AG04449 (cell line): ENCODE measurements at places on chromosomes 11 and 22.
A peak's percentile ranks its signal among the peaks of the same experiment; 100 is the strongest.

DNA sequence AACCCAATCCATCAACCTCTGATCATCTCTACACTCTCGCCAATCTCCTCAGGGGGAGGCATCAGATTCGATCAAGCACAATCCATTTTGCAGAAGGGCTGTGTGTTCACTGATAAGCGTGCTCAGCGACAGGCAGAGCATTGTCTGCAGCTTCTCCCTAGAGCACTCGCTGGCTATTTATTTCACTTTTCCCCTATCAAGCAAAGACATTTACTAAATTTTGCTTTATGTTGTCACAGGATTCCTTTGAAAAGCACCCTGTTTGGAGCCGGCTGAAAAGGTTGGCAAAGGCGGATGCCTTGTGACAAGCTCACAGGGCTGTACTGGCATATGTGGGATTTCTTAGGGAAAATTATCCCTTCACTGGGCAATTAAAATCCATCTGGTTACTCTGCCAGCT is 1381.5 kb upstream of the TENM4 start:
- DNase-seq = no peak

- DNase-seq = no peak
Observed at GRCh38 chr11:41316751-41317150, 142.7 kb downstream of the LRRC4C start.

GRCh38 chr11:129331871-129332274 is 43.8 kb upstream of the BARX2 start:
- peak; percentile 12 for DNase-seq

- no peak for DNase-seq
Observed at GRCh38 chr22:39448205-39449054, 8.4 kb upstream of the MGAT3 start.

DNA sequence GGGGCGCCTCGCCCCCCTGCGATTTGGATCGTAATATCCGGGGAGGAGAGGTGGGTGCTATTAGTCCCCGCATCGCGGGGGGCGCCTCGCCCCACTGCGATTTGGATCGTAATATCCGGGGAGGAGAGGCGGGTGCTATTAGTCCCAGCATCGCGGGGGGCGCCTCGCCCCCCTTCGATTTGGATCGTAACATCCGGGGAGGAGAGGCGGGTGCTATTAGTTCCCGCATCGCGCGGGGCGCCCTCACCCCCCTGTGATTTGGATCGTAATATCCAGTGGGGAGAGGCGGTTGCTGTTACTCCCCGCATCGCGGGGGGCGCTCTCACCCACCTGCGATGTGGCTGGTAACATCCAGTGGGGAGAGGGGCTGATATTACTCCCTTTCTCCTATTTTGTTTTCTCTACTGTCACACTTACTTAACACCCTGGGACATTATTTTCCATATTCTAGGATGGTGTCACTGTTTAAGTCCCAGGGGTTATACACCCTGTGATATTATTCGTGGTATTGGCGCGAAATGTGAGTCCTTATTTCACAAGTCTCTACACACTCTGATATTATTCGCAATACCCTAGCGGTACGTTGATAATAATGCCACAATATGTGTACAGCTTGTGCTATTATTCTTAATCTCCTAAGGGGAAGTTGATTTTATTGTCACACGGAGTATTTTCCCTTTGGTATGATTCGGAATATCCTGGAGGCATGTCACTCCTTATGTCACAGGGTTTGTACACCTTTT is 57.8 kb upstream of the ALDH3B2 start:
- no peak for DNase-seq

DNA sequence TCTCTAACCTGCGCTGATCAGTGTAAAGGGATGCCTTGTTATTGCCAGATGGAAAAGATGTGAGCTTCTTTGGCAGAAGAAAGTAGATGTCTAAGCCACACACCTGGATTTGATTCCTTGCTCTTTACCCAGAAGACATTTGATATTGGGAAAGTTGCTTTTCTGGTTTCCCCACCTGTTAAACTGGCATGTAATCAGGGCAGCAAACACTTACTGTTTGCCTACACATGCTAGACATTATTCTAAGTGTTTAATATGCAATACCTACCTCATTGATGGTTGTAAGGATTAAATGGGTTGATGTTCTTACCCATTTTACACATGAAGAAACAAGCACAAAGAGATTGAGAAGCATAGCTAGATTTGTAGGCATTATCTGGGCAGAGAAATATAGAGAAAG is 16.6 kb downstream of the ASRGL1 start:
- no peak for DNase-seq

GRCh38 chr11:102582140-102582539 is 43.0 kb downstream of the MMP20 start:
- no peak for DNase-seq

DNA sequence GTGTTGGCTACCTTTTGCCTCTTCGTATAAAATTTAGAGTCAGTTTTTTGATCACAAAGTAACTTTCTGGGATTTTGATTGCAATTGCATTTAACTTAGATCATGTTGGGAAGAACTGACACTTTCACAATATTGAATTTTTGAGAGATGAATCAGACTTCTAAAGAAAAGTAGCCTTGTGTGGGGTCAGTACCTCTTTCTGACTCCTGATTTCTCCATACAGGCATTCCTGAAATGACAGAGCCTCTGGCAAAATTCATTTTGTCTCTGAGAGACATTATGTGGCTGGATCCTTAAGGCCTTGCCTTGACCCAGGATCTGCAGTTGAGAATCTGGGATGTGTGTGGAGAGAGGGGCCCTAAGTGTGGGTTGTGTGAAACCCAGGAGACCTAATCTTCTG is 37.8 kb downstream of the PPFIBP2 start:
- DNase-seq = no peak

DNA sequence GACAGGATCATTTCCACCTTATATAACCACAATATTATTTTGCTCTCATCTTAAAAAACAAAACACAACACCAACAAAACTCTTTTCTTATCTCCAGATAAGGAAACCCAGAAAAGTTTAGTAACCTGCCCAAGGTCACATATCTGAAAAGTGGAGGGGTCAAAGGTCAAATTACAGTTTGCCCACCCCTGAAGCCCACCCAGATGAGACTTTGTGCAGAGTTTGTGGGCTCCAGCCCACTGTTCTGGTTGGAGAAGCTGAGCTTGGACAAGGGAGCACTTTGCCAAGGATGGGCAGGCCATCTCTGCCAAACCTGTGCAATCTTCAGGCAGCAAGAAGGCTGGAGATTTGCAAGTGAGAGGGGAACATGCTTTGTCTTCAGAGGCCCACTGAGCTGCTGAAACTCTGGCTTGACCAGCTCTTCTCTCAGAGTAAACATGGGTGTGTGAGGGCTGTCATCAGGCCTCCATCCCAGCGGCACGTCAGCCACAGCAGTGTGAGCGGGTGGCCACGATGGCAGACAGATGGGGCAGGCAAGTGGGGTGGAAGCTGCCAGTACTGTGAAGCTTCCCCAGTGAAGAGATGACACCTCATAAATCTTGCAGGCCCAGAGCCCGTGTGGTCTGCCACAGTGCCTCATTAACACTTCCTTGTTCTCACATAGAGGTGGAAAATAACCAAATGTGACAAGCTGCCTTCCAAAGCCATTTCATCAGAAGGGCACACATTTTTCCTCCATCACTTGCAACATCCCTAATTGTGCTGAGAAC is 111.8 kb downstream of the CCDC81 start:
- no peak for DNase-seq

- no peak for DNase-seq
Observed at GRCh38 chr22:24001314-24001713, 3.9 kb downstream of the GSTT4 start.

DNA sequence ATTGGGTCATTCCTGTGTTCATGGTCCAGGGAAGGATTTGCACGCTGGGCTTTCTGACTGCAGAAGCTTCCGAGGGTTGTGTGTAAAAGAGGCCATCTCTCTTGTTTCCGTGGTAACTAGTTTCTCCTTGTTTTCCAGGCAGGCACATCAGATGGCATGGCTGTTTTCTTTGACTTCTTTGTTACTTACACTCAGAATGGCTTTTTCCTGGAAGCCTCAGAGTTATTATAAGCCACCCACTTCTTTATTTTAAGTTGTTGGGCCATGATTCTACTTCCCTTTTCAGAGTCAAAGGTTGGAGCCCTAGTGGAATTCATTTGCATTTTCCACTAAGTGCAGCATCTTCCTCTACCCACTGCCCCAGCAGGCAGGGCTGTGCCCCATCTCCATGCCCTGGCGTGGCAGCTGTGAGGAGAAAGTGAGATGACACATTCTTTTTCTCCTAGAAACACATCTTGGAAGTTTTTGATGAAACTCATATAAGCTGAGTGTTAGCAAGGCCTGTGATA is 94.9 kb downstream of the PRR5L start:
- no peak for DNase-seq

DNA sequence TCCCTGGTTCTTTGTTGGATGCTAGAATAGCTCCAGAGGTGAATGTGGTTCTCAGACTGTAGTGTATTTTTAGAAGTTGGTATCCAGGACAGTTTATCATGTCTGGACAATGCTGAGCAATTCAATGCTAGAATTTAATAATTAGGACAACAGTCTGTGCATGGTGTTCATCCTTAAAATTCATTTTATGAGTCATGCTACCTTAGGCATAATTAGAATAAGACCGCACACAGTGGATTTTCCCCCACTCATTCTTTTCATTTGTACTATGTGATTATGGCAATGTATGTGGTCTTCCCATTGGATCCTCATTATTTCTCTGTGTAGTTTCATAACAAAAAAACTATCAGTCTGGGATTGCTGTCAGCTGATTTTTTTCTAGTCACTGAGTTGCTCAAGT is 196.7 kb downstream of the ARHGAP42 start:
- no peak for DNase-seq

- no peak for DNase-seq
Observed at GRCh38 chr11:47532597-47533213, 20.2 kb downstream of the CELF1 start.

GRCh38 chr11:62026739-62027370 is 59.4 kb upstream of the FTH1 start:
- DNase-seq = no peak

DNA sequence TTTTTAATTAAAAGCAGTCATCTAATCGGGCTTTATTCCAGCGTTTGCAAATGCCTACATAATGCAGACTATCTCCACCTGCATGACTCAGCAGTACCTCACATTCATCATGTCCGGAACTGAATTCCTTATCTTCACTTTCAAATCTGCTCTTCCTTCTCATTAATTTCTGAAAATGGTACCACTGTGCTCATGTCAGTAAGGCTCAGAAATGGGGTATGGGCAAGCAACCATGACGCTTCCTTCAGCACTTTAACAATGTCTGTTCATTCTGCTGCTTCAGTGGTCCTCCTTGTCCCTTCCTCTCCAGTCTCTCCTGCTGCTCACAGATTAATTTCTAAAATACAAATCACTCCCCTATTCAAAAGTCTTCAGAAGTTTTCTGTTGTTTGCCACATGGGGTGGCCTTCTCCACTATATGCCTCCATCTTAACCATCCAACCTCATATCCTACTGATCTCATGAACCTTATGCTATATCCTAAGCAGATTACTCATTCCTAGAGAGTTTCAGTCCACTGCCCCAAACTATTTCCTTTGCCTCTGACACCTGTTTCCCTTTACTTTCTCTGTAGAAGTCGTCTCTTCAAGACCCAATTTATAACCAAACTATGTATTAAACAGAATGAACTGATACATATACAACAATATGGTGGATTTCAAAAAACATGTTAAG is 7.0 kb downstream of the GTF2H1 start:
- DNase-seq = no peak

- DNase-seq = no peak
Observed at GRCh38 chr11:35190804-35191348, 51.9 kb downstream of the CD44 start.

DNA sequence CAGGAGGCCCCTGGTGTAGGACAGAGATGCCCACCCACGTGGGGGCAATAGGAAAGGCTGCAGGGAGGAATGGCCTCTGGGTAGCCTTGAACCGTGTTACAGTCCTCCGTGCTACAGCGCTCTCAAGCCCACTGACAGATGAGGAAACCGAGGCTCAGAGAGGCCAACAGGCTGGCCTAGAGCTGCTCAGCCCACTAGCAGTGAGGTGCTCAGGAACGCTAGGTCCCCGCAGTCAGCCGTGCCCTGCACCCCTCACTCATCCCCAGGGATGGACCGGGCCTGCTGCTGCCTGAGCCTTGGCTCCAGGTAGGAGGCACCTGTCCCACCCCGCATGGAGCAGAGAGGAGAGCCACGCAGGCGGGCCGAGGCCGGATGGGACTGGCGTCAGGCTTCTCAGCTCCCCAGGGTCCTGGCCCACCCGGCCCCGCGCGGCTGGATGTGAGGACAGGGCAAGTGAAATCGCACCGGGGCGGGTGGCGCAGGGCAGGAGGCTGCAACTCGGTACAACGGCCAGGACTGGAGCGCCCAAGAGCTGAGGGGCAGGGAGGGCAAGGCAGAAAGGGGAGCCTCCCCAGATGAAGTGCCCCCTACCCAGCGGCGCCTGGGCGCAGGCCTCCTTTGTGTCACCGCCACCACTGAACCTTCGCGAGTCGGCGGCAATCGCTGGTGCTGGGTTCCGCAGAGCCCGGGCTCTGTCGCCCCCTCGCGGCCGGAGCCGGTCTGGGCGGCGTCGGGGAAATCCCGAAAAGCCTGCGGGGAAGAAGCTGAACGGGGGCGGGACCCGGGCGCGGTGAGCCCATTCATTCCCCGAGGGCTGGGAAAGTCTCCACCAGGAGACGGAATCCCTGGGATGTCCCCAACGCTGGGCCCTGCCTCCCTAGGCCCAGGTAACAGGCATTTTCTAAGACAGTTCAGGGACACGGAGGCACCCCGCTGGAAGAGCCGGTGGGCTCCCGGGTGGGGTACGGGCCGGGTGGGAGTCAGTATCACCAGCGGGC is 8.4 kb upstream of the SLC2A11 start:
- DNase-seq = no peak

DNA sequence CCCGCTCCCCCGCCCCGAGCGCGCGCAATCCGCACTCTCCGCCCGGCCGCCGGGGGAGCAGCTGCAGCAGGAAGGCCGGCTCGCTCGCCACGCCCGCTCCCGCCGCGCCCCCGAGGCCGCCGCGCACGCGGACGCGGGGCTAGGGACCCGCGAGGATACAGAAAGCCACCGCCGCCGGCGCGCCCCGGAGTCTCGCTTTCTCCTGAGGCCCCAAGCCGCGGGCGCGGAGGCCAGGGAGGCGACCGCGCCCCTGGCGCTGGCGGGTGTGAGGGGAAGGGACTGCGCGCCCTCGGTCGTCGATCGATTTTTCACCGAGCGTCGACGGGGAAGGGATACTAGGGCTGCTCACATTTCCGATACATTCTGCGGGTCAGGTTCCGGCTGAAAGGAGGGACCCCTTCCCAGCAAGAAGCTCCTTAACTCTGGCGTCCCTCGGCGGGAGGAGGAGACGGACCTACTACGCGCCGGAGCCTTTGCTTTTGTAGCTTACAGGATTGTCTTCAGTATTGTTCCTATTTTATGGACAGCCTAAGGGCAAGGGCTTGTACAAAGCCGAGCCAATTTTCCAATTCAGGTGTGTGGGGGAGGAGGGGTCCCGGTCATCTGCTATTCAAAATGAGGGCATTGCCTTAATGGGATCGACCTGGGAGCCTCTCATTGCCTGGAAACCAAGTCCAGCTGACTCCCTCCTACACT is 416 bp upstream of the GAB2 start:
- DNase-seq = no peak

- DNase-seq = peak; percentile 7
Observed at GRCh38 chr11:7046474-7047175, 26.3 kb downstream of the NLRP14 start.

GRCh38 chr22:29385151-29385704 is 3.1 kb downstream of the AP1B1 start:
- DNase-seq = no peak

- DNase-seq = no peak
Observed at GRCh38 chr11:127995921-127996320, 591.4 kb downstream of the ETS1 start.

- DNase-seq = no peak
Observed at GRCh38 chr11:100397401-100397800, 289.7 kb upstream of the ARHGAP42 start.

GRCh38 chr22:16933291-16934282 is 74.4 kb downstream of the GAB4 start:
- DNase-seq = no peak

- DNase-seq = no peak
Observed at GRCh38 chr11:6646918-6647679, 8.5 kb downstream of the DCHS1 start.
